HEK293T (cell line): ENCODE measurements at places on chromosomes 4 and X.

DNA sequence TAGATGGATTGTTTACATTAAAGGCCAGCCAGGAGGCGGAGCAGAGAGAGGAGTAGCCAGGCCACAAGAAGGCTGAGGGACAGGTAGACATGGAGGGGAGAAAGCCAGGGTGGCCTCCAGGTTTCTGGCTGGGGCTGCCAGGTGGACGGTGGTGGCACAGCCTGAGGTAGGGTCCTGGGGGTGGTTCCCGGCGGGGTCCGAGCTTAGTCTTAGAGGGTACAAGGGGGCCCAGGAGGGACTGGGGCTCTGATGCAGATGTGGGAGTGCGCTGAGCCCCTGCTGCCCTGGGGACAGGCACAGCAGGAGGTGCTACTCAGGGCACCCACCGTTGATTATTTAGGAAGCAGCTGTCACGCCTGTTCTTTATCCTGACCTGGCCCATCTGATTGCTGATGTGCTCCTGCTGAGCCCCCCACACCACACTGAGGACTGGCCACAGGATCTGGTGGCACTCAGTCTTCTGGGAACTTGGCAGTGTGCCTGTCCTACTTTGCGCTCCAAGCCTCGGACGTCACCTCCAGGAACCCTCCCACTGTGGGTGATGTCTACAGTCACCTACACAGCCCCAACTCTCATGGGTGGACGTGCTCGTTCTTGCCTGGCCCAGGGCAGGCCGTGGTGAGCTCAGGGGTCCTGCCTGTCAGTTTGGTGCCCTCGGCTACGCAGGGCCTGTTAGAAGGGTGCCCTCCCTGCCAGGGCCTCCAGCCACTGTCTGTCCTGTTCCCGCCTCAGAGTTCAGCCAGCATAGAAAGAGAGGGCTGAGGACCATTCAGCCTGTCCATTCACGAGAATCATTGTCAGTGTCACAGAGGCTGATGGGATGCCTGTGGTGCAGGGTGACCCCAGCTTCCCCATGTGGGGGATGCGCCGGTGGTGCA lies 12.0 kb downstream of the WFS1 start:
- no peak for DNase-seq

DNA sequence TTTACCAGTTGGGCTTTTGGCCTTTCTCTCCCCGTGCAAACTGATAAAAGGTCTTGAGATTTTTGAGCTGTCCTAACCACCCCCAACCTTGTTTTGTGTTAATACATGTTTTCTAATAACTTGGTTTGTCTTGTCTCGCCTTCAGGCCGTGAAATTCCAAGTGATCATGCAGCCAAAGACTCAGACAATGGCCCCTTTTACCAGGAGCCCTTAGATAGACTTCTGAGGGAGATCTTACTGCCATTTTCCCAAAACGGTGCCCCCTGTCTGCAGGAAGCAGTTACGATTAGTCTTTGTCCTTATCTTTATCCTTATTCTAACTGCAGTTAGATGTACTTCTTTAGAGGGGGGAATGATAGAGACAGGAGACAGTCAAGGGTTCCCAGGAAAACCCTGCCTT lies 245.3 kb upstream of the HDX start:
- no peak for DNase-seq

GRCh38 chrX:13112499-13112898 lies 68.1 kb upstream of the FAM9C start:
- no peak for DNase-seq

DNA sequence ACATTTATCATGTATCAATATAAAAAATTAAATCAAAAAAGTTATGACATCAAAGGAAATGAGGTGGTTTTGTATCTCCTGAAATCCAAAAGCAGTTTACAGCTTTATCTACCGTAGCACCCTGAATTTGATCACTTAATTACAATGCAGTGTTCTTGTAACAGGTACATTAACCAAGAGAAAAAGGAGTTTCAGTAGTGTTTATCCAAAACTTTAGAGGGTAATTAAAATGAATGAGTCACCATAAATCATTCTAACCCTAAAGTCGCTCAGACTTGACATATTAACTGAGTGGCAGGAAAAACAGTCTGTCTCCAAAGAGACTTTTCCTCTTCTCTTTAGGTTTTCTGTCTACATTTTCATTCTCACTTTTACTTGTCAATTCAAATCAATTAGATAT lies 907.6 kb upstream of the EPHA5 start:
- DNase-seq = peak; percentile 19

GRCh38 chrX:25300994-25301393 lies 285.2 kb upstream of the ARX start:
- no peak for DNase-seq

DNA sequence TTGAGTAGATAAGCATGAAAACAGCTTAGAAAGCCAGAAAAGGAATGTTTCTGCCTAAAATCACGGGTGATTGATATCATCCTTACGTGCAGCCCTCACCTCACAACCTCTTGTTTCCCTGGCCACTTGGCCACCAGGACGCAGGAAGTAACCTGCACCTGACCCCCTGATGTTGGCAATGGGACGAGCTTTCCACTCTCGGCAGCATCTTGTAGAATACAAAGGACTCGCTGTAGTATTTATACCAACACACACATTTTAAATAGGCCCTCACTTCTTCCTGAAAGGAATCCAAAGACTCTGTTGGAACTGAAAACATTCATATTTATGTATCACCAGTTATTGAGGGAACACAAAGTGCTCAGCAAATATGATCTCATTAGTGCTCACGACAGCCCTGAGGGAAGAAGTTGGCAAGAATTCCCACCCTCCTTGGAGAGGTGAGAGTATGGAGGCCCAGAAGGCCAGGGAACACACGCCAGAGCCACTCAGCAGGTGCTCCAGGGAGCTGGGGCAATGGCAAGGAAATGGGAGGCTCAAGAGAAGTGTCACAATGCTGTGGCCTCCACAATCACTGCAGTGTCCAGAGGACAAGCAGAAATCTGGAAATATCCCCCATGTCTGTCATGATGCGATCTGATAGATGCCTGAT lies 103.3 kb upstream of the KIT start:
- DNase-seq = no peak
